ENCODE measurements at places on chromosomes 2 and 18. TPM values are rescaled to one million over a fixed set of nuclear protein-coding genes. Genes with fewer than 3 reads are reported as not detected.

GRCh38 chr2:9108210-9108967 lies 98.2 kb upstream of the ASAP2 start:
- no peak overlapping the region for H3K4me3 ChIP-seq
- no peak for DNase-seq
- H3K27ac ChIP-seq: no peak overlapping the region
- H3K27me3 ChIP-seq: peaks cover 45% of the 10 kb centered on the region

DNA sequence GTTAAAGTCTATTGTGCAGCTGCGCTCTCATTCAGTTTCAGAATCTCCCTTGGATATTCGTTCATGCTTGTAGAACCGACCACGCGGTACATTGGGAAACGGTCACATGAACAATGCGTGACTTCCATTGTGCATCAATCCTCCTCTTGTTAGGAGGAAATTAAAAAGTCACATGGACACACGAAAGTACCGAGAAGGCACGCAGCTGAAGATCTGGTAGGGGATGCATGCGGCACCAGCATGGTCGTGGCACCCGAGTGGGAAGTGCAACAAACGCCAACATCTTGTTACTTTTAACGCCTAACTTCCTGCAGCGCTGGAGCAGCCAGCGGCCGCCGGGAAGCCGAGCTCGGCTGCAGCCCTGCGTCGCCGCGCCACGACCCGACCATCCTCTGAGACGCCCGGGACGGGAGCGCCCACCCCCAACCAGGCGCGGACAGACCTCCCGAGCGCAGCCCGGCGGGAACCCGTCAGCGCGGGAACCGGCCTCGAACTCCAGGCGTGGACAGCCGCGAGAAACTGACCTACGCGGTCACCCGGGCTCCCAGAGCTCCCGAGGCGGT lies 412 bp downstream of the OSBPL1A start:
- H3K27ac ChIP-seq: no peak overlapping the region
- H3K27me3 ChIP-seq: peaks cover 2% of the 10 kb centered on the region
- DNase-seq: no peak
- peaks cover 10% of the 10 kb centered on the region for H3K4me1 ChIP-seq
- H3K4me3 ChIP-seq: peak overlapping the region; percentile 89
- H3K36me3 ChIP-seq: no peaks in the 10 kb centered on the region

- H3K4me3 ChIP-seq: peak overlapping the region; percentile 33
- peak overlapping the region; percentile 96 for H3K27ac ChIP-seq
- H3K27me3 ChIP-seq: no peaks in the 10 kb centered on the region
- H3K36me3 ChIP-seq: no peaks in the 10 kb centered on the region
- no peak for DNase-seq
Measured at GRCh38 chr2:8453904-8454302, 228.0 kb upstream of the ID2 start.

- H3K36me3 ChIP-seq: peaks cover 11% of the 10 kb centered on the region
- no peaks in the 10 kb centered on the region for H3K27me3 ChIP-seq
- peak overlapping the region; percentile 76 for H3K4me3 ChIP-seq
- H3K27ac ChIP-seq: peak overlapping the region; percentile 75
- peaks cover 18% of the 10 kb centered on the region for H3K4me1 ChIP-seq
Measured at GRCh38 chr2:64101141-64101591, 43.1 kb downstream of the PELI1 start.

- no peak overlapping the region for H3K27ac ChIP-seq
- no peak overlapping the region for H3K4me3 ChIP-seq
- no peaks in the 10 kb centered on the region for H3K27me3 ChIP-seq
- H3K36me3 ChIP-seq: no peaks in the 10 kb centered on the region
- DNase-seq: no peak
- H3K4me1 ChIP-seq: no peaks in the 10 kb centered on the region
Measured at GRCh38 chr18:53380063-53380639, 844.3 kb downstream of the MBD2 start.

DNA sequence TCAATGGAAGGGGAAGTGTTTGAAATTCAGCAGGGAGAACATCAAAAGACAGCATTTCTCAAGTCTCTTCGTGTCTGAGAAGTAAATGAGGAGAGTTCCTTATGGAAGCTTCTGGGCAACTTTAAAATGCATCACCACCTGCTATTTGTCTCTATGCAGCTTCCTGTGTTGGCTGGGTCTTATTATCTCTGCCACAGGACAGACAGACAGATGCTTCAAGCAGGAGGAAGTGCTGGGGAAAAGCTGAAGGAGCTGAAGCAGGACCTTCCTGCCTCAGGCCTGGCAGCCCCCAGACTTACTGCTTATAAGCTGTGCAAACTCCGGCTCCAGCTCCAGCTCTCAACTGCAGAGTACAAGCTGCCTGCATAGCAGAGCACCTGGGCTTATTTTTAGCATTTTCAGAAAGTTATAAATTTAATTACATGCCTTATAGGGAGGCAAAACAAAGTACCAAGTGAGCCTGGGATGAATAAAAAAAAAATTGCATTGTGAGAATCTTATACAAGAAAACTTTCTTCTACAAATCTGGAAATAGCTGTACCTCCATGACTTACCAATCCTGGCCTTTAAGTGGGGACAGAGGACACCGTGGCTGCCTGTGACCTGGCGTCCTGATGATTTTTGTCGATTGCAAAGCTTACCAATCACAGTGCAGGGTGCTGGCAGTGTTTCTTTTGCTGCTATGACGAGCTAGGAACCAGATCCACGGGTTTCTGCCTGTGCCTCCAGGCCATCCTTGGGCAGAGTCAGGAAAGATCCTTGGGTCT lies 206.3 kb downstream of the SEPTIN10 start:
- H3K27ac ChIP-seq: no peak overlapping the region
- H3K27me3 ChIP-seq: peaks cover 23% of the 10 kb centered on the region
- H3K36me3 ChIP-seq: peaks cover 4% of the 10 kb centered on the region
- H3K4me1 ChIP-seq: peaks cover 4% of the 10 kb centered on the region

DNA sequence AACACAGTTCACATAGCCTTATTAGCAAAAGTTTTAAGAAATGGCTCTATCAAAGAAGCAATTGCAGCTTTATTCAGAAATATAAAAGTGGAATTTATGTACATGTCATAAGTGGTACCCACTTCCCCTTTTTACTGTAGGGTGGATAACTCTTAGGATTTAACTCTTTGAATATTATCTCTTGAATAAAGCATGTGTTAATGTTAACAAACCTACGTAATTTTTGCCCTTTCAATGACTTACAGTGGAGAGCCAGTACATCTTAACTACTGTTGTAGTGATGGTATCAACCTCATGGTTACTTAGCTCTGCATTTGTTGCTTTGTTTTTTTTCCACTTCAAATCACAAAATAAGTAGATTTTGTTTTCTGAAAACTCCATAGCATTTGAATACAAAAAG lies 8.8 kb downstream of the NABP1 start:
- H3K27me3 ChIP-seq: no peaks in the 10 kb centered on the region
- DNase-seq: no peak
- peak overlapping the region; percentile 43 for H3K27ac ChIP-seq
- peaks cover 7% of the 10 kb centered on the region for H3K36me3 ChIP-seq

DNA sequence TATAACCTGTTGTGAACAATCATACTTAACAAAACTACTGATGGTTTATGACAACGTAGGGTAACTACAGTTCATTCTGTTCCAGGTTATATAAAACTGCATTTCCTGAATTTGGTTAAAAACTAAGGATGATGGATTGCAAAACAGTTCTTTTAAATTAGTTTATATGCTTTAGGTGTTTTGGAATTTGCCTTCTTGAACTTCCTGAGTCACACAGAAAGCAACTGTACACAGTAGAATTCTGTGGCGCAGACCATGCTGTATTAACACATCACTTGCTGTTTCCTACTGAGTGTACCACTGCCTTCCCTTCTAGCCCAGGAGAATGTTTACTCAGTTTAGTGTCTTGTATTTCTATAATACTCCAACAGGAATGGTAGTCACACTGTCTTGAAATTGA lies 19.4 kb downstream of the ITGB1BP1 start:
- no peak overlapping the region for H3K4me3 ChIP-seq
- no peaks in the 10 kb centered on the region for H3K27me3 ChIP-seq
- no peak overlapping the region for H3K27ac ChIP-seq
- H3K36me3 ChIP-seq: no peaks in the 10 kb centered on the region

DNA sequence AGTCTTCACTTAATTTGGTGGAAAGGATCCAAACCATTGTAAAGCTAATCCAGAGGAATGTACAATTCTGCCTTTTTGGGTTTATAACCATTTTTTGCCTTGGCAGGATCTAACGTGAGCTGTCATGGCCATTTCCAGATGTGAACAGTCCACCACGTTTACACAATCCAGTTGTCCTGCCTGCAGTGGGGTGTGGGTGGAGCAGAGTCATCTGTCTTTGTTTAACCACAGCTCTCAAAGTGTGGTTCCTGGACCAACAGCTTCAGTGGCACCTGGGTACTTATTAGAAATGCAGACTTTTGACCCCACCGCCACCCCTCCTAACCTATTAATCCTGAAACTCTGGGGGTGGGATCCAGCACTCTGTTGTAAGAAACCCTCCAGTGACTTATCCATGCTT lies 35.9 kb downstream of the FHOD3 start:
- peaks cover 48% of the 10 kb centered on the region for H3K27me3 ChIP-seq
- no peak for DNase-seq
- peaks cover 2% of the 10 kb centered on the region for H3K4me1 ChIP-seq
- H3K4me3 ChIP-seq: no peak overlapping the region
- H3K27ac ChIP-seq: no peak overlapping the region

DNA sequence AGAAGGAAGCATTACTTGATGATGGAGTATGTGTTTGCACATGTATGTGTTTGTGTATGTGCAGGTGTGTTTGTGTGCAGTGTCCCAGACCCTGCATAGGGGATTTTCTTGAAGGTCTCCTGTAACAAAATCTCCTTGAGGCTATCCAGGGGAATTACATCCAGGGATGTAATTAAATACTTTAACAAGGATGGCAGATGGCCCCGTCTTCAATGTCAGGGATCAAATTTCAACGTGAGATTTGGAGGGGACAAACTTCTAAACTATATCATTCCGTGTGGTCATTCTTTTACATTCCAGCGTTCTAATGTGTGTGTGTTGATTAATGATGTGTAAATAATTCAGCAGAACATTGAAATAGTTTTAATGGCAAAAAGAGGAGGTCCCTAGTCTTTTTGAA lies 3.3 kb downstream of the UGT1A9 start:
- no peak overlapping the region for H3K4me3 ChIP-seq
- DNase-seq: no peak
- no peaks in the 10 kb centered on the region for H3K4me1 ChIP-seq
- H3K27ac ChIP-seq: no peak overlapping the region
- peaks cover 2% of the 10 kb centered on the region for H3K36me3 ChIP-seq
- peaks cover 67% of the 10 kb centered on the region for H3K27me3 ChIP-seq

- no peaks in the 10 kb centered on the region for H3K27me3 ChIP-seq
- H3K27ac ChIP-seq: no peak overlapping the region
- H3K4me1 ChIP-seq: no peaks in the 10 kb centered on the region
- no peak overlapping the region for H3K4me3 ChIP-seq
- H3K36me3 ChIP-seq: no peaks in the 10 kb centered on the region
Measured at GRCh38 chr18:68505178-68505574, 209.7 kb downstream of the TMX3 start.

- H3K27ac ChIP-seq: no peak within 1 kb of the TSS
- peaks cover 31% of the 10 kb centered on the region for H3K27me3 ChIP-seq
- no peak for DNase-seq
- no peaks in the 10 kb centered on the region for H3K4me1 ChIP-seq
- no peaks in the 10 kb centered on the region for H3K36me3 ChIP-seq
Measured at GRCh38 chr2:233760043-233760442, at the start of gene UGT1A1. Gene UGT1A1 (plus strand): TSS chr2:233760270. CDS start chr2:233760288, 18 bp downstream.

GRCh38 chr18:69490813-69491212 lies 90.1 kb downstream of the DOK6 start:
- no peak overlapping the region for H3K27ac ChIP-seq
- no peaks in the 10 kb centered on the region for H3K27me3 ChIP-seq
- H3K36me3 ChIP-seq: peaks cover 2% of the 10 kb centered on the region
- H3K4me3 ChIP-seq: no peak overlapping the region

GRCh38 chr2:13193900-13194299 lies 477.2 kb downstream of the TRIB2 start:
- H3K27me3 ChIP-seq: peaks cover 24% of the 10 kb centered on the region
- no peak for DNase-seq
- H3K27ac ChIP-seq: no peak overlapping the region
- H3K4me3 ChIP-seq: no peak overlapping the region

DNA sequence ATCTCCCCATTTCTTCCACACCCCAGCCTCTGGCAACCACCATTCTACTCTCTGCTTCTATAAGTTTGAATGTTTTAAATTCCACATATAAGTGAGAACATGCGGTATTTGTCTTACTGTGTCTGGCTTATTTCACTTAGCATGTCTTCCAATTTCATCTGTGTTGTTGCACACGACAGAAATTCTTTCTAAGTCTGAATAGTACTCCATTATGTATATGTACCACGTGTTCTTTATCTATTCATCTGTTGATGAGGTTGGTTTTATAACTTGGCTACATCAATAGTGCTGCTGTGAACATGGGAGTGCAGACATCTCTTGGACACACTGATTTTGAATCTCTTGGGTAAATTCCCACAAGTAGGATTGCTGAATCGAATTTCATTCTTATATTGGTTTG lies 31.8 kb upstream of the MTX2 start:
- H3K27ac ChIP-seq: no peak overlapping the region
- no peak for DNase-seq
- no peak overlapping the region for H3K4me3 ChIP-seq
- no peaks in the 10 kb centered on the region for H3K36me3 ChIP-seq

DNA sequence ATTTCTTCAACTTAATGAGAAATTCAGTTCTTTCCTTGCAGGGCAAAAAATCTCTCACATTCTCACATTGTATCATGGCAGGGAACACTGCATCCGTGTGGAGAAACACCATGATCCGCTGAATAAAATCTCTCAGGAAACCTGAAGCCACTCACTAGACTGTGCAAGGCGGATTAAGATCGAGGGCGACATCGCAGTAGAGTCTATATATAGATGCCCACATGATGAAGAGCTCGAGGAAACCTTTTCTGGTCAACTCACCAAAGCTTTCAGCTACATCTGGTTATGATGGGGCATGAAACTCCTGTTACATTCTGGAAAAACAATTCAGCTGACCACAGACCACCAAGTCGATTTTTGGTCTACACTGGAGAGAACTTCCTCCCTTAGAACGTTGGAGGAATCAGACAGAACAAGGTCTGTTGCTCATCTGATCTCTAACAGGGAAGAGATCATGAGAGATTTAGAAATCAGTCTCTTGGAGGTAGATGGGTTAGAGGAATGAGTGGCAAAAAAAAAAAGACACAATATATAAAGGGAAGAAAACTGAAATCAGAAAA lies 162.9 kb upstream of the ZNF516 start:
- peaks cover 10% of the 10 kb centered on the region for H3K4me1 ChIP-seq
- DNase-seq: no peak
- H3K27me3 ChIP-seq: peaks cover 49% of the 10 kb centered on the region
- H3K27ac ChIP-seq: no peak overlapping the region
- H3K36me3 ChIP-seq: peaks cover 2% of the 10 kb centered on the region

GRCh38 chr2:209380293-209380692 lies 43.6 kb upstream of the MAP2 start:
- no peaks in the 10 kb centered on the region for H3K36me3 ChIP-seq
- no peak overlapping the region for H3K27ac ChIP-seq
- no peaks in the 10 kb centered on the region for H3K27me3 ChIP-seq
- H3K4me1 ChIP-seq: no peaks in the 10 kb centered on the region

- H3K27me3 ChIP-seq: no peaks in the 10 kb centered on the region
- H3K36me3 ChIP-seq: no peaks in the 10 kb centered on the region
- no peak overlapping the region for H3K4me3 ChIP-seq
- no peak for DNase-seq
Measured at GRCh38 chr2:35220461-35220860, 1135.1 kb upstream of the CRIM1 start.

Gene VSNL1
- total RNA-seq: not detected

Gene PID1
- total RNA-seq: 0.82 TPM

Gene GPD2
- total RNA-seq: 12.7 TPM

Gene MAP3K19
- not detected for total RNA-seq

Gene KYNU
- total RNA-seq: 2.8 TPM

Gene AMMECR1L
- 17.0 TPM for total RNA-seq

Gene RAB6C
- not detected for total RNA-seq

Gene SLC14A1
- total RNA-seq: 8.0 TPM

Gene MROH2A
- total RNA-seq: not detected

Gene DPP10
- not detected for total RNA-seq

Gene DSC1
- total RNA-seq: 0.15 TPM

Data from T-helper 17 cell (primary cell).